ENCODE measurements at places on chromosomes 7 and 10.

GRCh38 chr10:60139290-60139689 is 232.9 kb upstream of the CCDC6 start:
- DNase-seq = no peak

DNA sequence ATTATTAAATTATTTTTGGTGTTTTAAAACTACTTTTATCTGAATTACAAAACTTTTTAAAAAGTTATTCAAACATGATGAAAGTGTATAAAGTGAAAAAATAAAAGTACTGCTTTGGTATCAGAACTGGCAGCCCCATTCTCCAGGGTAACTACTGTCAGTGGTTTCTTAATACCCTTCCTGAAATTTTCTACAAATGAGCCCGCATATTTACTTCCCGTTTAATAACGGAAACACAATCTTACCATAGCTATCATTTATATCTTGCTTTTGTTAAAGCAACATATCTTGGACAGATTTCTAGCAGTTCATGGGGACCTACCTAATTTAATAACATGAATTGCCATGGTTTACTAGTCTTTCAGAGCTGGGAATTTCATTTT is 249.9 kb downstream of the RNLS start:
- no peak for DNase-seq

- DNase-seq = no peak
Observed at GRCh38 chr10:95278061-95278988, 12.5 kb downstream of the PDLIM1 start.

DNA sequence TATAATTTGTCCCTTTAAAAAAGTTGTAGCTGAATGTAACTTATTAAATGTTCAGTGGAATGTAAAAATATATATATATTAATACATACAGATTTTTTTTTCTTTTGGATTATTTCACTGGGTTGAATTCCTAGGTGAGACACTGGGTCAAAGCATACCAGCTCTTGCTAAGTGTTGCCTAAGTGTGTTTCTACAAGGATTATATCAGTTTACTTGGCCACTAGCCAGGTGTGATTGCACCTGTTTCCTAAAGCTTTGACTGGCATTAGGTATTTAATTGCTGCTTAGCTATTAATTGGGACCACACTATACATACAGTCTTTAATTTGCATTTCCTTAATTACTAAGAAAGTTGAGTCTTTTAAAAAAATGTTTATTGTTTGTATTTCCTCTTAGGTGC is 5.5 kb upstream of the ELOVL3 start:
- no peak for DNase-seq

DNA sequence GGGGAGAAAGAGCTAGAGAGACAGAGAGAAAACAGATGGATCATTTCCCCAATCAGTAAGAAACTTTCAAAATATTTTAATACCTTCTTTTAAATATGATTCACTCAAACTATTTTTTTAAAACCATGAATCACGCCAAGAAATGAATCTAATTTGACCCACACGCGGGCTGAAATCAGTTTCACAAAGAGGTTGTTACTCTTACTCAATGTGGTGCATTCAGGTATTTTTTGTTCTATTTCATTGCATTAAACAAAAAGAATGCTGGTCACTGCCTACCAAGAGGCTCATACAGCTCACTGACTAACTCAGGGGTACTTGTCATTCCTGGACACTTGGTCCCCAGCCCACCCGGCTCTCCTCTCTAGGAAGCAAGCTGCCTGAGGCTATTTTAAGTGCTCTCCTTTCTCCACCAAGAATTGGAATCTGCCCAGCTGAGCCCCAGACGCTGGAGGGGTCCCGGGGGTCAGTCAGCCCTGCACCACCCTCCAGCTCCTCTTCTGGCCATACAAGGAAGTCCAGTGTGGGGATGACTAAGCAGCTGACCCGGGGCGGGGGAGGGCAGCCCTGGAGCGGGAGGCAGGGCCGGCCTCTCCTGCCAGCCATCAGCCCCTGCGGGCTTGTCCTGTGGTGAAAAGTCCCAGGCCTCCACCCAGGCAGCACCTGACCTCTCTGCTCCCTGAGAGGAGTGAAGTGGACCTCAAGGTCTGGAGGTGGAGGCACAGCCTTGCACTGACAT is 21.7 kb upstream of the PFKP start:
- DNase-seq = no peak

DNA sequence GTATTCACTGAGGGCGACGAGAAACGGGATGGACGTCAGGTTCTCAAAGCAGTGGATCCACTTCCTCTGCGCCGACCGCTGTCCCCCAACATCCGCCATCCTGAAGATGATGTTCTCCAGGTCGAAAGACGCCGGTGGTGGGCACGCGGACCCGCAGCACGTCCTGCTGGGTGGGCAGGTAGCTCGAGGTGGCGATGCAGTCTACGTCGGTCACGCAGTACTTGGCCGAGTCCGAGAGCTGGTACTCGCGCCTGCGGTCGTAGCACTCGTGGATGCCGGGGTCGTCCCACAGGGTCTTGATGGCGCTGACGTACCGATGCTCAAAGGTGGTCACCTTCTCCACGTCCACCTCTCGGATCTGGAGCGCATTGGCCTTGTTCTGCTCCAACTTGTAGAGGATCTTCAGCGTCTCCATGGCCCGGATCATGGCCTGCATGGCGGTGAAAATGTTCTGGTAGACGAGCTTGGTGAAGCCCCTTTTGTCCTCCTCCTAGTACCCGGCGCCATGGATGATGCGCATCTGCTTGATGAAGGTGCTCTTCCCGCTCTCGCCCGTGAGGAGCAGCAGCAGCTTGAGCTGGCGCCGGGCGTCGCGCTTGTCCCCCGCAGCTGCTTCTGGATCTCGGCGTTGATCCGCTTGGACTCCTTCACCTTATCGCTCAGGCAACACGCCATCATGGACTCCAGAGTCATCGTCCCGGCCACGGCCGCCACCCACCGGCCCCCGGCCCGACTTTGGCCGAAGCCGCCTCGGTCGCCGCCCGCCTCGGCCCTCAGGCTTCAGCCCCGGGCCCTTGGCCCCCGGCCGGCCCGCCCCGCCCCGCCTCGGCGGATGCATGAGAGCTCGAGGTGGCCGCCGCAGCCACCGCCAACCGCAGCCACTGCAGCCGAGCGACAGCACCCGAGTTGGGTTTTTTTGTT is 122.9 kb upstream of the KCTD7 start:
- no peak for DNase-seq

GRCh38 chr7:132485136-132485535 is 91.1 kb downstream of the PLXNA4 start:
- peak; percentile 24 for DNase-seq

DNA sequence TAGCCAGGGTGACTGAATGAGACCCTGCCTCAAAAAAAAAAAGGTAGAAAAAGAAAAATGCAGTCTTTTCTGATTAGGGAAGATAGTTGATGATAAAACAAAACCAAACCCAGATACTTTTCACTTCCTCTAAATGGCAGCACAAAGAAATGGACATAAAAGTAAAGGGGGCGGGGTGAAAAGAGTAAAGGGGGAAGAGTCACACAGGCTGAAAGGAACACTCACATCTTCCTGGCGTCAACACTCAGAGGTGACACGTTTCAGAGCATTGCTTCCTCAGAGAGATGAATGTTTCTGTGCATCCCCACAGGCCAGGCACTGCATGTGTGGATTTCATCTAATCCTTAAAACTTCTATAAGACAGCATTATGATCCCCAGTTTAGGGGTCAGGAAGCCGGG is 81.2 kb downstream of the HIPK2 start:
- no peak for DNase-seq

GRCh38 chr7:22890773-22891172 is 68.1 kb upstream of the TOMM7 start:
- no peak for DNase-seq

DNA sequence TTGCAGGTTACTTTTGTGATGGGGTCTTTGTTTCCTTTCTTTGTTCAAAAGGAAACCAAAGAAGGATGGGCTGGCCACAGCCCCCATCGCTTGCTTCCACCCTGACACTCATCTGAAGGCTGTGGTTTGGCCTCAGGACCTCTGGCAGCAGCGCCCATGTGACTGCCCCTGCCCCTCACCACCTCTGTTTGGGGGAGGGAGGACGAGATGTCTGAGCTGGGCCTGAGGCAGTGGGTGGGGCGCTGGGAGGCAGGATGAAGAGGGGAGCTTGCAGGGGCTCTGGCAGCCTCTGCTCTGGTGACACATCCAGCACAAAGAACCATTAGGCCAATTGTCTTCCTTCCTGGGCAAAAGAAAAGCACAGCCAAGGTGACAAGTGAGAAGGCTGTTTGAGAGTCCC is 15.9 kb upstream of the CHST15 start:
- no peak for DNase-seq

- DNase-seq = no peak
Observed at GRCh38 chr7:15936991-15937390, 250.5 kb upstream of the MEOX2 start.

DNA sequence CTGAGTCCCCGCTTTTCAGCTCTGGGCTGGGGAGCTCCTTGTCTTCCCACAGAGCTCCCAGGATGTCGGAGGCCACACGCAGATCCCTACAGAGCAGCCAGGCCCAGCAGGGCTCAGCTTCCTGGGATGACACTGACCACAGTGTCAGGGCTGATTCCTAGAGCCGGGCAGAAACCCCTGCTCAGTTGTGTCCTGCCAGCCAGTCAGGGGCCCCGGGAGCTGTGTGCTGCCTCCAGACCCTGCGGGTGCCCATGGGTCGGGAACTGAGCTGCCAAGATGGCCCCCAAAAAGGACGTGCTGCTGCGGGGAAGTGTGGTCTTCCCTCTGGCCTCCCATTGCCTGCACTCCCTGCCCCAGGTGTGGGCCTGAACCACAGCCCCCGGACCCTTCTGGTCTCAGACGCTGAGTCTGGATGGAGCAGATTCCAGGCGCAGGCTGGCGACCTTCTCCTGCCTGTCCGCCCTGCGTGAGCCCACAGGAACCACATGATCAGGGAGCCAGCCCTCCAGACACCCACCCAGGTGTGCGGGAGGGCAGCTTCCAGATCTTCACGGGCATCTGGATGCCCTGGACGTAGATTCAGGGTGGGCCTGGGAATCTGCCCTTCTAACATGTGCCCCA is 217.4 kb downstream of the MAD1L1 start:
- DNase-seq = no peak

DNA sequence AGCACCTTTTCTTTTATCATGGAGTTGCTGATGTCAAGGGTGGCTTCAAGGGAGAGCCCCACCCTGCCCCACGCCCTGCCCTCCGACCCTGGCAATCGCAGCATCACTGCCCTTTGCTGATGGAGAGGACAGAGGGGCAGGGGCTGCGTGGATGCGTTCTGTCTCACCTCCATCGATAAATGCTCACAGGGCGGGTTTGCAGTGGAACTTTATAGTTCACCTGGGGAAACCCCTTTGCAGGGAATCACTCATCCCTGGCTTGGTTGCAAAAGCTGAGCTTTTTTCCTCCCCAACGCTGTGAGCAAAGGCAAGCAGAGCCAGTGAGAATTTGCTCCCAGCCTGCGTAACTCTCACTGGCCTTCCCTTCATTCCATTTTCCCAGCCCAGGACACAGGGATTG is 176.8 kb downstream of the WDR37 start:
- DNase-seq = no peak

GRCh38 chr7:107958764-107959526 is 44.0 kb downstream of the LAMB1 start:
- no peak for DNase-seq

DNA sequence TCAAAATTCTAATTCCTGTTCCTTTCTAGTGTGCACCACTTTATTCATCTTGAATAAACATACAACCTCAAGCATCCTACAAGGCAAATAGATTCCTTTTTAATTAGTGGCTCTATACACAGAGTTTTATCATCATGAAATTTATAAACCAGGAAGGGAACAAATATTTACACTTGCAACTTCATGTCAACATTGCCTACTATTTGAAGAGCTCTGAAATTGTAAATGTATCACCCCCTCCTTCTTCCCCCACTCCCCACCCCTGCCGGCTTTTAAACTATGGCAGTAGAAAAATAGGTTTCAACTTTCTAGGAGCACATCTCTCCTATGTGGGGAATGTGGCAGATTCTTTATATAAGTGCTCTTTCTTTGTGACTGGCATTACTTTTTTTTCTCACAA is 49.6 kb downstream of the KAT6B start:
- DNase-seq = peak; percentile 79

DNA sequence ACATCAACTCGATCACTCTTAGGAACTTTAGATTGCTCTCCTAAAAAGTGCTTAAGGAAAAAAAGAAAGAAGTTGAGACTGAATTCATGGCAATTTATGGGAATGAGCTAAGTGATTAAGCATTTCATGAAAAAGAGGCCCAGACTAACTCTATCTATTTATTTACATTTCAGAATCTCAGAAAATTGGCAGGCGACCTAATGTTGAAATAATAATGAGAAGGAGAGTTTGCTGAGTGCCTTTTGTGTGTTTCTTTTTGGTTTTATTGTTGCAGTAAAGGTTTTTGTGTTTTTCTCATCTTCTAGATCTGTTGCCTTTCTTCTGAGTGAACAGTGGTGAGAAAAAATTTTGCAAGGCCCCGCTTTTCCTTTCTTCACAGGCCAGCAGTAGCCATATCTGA is 3.8 kb downstream of the GRK5 start:
- no peak for DNase-seq

DNA sequence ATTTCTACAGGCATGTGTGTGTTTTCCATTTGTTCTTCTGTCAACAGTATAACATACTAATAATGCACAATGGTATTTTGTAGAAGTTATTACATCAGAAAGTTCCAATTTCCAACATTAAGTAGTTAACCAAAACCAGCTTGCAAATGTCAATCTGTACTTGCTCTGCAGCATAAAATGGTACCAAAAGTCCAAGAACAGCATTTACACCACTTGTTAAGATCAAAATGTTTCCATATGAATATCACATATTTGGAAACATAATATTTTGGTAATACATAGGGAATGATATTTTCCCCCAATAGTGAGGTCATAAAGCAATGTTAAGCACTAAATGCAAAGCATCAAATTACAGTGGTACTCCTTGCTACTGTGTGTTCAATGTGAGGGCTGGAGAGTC is 162.1 kb downstream of the ZNF438 start:
- no peak for DNase-seq

DNA sequence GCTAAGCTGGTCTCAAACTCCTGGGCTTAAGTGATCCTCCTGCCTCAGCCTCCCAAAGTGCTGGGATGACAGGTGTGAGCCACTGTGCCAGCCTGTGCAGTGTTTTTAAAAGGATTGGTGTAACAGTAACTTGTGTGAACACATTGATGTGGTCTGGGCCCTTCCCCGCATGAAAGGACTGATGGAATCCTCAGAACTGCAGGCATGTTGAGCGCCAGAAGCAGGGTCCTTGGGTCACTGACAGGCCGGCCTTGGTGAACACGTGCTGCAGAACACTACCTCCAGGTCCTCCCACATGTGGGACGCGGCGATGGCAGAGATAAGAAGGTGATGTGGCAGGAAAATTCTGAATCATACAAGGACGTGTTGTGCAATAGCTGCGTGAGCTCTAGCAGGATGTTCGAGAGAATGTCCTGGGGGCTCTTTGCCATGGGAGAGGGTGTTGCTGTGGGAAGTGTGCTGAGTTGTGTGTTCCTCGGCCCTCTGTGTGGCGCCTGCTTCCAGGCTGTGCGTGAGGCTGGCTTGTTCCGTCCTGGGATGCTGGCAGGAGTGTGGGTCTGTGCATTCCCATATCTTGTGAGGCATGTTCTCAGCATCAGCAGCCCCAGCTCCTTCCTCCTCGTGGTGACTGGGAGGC is 68.2 kb downstream of the DNAJB6 start:
- no peak for DNase-seq

Data from NCI-H748 treated with DMSO at 0.1 percent for 48 hours (cell line).